Effector CD8-positive, alpha-beta T cell (primary cell): ENCODE measurements at places on chromosomes 11 and 22.

DNA sequence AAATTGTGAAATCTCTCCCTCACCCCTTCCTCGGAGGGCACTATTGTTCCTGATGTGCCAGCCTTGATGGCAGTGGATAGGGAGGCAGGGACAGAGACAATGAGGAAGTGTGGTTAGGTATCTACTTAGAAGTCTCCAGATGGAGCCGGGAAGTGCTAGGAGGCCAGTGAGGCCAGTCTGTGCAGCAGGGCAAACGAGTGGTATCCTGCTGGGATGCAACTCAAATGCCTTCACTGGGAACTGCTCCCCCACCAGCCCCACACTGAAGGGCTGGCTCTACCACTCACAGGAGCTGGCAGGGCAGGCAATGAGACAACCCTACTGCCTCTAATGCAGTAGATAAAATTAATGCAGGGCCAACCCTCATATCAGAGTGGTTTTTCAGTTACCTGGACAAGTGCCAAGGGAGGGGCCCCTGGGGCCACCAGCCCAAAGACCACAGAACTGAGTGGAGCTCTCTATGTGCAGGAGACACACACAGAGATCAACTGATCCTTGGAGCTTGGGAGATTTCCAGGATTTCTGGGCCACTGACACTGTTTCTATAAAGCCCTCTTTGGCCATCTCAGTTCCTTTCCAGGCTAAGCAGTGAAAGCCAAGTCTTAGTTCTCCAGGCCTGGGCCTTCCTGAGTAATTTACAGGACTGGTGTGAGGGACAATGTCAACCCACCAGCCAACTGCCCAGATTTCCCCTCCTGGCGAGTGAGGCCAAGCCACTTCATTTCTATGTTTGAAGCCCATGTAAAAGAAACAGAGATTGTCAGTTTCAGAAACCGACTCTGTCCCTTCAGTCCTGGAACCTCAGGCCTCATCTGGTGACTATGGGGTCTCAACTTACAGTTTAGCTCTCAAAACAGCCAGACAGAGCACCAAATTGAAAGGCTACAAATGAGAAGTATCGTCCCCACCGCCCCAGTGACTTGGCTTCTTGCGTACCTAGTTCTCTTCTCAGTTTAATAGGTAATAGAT is 4.1 kb downstream of the MIF start:
- DNase-seq, result no peak

- DNase-seq, result no peak
These were observed 53.0 kb downstream of the RELT start for GRCh38 chr11:73429121-73429750.

GRCh38 chr22:47918276-47918921 is 1155.9 kb downstream of the TBC1D22A start:
- no peak for DNase-seq

- no peak for DNase-seq
These were observed 116.2 kb downstream of the FAT3 start for GRCh38 chr11:92340839-92341238.

DNA sequence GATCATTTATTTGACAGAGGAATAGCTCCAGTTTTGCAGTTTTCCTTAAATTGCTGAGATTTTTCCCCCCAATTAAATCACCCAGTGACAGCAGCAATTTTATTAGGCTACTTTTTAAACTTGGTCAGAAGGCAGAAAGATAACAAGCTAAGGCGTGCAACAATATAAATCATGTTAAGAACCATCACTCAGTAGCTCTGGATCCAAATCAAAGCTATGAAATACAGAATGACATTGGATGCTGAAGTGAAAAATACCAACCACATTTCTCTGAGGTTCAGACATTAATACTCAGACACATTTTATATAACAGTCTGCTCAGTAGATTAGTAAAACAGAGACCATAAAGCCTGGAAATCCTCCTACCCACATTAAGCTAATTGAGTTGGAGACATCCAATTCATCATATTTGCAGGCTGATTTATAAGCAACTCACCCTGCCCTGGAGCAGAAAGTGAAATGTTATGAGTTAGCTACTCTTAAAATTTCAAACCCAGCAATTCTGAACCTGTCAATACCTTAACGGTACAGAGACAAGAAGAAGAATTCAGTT is 1108.4 kb downstream of the DLG2 start:
- DNase-seq, result no peak

GRCh38 chr11:46417711-46418110 is 26.1 kb upstream of the CHRM4 start:
- DNase-seq, result no peak
